Stimulated activated CD4-positive, alpha-beta T cell treated with anti-CD3 and anti-CD28 coated beads, Interleukin-1b, Interleukin-23, amount 100 ng/mL, for 48 hours (primary cell): ENCODE measurements at places on chromosomes 13 and 19.
A peak's percentile ranks its signal among the peaks of the same experiment; 100 is the strongest.

DNA sequence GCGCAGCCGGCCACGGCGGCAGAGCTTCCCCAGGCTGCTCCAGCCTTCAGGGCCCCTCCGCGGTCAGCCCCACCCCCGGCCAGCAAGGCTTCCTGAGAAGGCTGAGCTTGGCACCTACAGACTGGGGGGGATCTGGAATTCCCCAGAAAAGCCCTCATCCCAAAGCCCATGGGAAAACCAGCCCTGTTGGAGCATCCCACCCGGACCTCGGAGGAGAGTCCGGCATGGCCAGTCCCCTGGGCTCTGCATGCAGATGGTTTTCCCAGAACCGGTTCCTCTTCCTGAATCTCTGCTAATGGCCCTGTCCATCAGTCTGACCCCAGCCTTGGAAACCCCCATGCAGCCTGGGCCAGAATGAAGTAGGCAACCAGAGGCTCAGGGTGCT lies 10.3 kb downstream of the RASA3 start:
- no peak for DNase-seq

GRCh38 chr19:5086725-5087439 lies 118.0 kb downstream of the KDM4B start:
- no peak for DNase-seq

DNA sequence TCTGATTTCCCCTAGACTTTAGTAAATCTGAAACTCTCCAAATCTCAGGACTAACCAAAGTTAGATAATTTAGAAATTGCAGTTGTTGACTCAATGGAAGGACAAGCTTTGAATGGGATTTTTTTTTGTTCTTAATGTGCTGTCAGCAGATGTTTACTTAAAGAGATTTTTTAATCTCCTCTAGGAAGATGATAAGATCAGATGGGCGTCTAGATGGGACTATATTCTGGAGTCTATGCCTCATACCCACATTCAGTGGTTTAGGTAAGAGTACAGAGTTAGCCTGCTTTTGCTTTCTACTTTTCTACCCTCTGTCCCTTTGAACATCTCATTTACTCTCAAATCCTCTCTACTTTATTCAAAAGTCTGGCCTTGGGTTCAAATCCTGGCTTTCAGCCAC lies 39.3 kb downstream of the TM9SF2 start:
- no peak for DNase-seq

DNA sequence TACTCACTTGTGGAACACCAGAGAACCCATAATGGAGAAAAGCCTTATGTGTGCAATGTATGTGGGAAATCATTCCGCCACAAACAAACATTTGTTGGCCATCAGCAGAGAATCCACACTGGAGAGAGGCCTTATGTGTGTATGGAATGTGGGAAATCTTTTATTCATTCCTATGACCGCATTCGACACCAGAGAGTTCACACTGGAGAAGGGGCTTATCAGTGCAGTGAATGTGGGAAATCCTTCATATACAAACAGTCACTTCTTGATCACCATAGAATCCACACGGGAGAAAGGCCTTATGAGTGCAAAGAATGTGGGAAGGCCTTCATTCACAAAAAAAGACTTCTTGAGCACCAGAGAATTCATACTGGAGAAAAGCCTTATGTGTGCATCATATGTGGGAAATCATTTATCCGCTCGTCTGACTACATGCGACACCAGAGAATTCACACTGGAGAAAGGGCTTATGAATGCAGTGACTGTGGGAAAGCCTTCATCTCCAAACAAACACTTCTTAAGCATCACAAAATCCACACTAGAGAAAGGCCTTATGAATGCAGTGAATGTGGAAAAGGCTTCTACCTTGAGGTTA lies 10.9 kb downstream of the ZNF549 start:
- no peak for DNase-seq

GRCh38 chr13:84460989-84461388 lies 578.7 kb upstream of the SLITRK1 start:
- DNase-seq: no peak

GRCh38 chr13:48317511-48318376 lies 14.2 kb downstream of the RB1 start:
- no peak for DNase-seq

GRCh38 chr13:98237331-98237730 lies 60.3 kb upstream of the RNF113B start:
- no peak for DNase-seq

- DNase-seq: no peak
Measured at GRCh38 chr13:51828730-51829567, 16.0 kb downstream of the TMEM272 start.

DNA sequence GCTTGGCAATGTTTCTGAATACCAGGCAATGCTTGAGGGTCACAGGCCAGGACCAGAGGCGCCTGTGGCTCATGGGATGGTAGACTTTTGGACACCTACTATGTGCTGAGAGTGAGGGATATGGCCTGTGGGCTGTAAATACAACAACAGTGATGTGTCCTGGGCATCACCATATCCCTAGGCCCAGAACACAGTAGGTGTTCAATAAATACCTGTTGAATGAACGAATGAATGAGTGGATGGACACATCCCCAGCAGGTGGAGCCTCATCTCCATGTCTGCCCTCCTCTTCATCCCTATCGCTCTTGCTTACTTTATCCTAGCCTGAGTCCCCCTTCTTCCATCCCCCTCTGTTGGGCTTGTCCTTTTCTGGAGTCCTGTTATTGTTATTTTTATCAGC lies 16.5 kb upstream of the NANOS2 start:
- DNase-seq: no peak

DNA sequence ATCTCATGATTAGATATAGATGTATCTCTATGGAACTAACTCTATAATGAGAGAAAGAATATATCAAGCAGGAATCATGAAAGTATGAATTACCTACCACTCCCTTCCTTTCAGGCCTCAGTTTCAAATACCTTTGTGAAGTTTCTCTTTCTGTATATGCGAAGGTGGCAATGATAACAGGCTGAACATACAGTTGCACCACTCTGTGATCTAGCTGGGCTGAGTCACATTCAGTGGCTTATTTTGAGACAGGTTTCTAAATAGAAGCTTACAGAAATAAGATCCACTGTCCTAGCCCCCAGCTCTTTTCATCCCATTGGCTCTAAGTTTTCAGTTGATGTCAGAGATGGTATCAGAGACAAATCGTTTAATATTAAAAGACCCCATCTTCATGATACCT lies 662.0 kb downstream of the SLITRK1 start:
- DNase-seq: no peak

- no peak for DNase-seq
Measured at GRCh38 chr13:98937911-98938381, 39.9 kb downstream of the DOCK9 start.

DNA sequence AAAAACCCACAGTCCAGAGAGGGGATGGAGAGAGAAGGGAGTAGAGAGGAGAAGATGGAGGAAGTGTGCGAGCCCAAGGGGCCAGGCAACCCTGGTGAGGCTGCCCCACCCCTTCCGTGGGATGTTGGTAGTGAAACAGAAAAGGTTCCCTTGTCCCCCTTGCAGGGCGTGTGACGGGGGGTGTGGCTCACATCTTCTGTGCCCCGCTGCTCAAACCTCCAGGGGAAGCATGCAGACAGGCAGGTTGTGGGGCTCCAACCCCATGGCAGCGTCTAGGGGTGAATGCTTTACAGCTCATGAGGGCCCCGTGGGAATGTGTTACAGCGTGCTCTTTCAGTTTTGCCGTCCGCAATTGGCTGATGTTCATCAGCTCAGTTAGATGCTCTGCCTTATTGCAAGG lies 14.7 kb upstream of the EVI5L start:
- no peak for DNase-seq

- peak; percentile 48 for DNase-seq
Measured at GRCh38 chr19:48403606-48404005, 10.1 kb downstream of the GRIN2D start.

DNA sequence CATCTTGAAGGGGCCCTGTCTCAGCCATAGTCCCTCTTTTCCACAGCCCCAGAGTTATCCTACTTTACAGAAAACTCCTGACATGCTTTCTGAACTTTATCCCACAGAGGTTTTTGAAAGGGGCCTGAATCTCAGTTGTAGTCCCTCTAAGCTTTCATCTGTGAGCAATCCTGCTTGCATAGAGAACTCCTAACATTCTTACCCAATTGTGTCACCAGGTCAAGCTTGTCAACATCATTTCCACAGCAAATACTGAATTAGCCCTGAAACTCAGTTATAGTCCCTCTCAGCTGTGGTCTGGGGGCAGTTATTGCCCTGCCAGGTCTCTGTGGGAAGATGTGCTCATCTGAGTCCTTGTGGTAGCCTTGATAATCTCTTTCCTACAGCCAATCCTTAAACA lies 2190.3 kb upstream of the PCDH20 start:
- DNase-seq: no peak

DNA sequence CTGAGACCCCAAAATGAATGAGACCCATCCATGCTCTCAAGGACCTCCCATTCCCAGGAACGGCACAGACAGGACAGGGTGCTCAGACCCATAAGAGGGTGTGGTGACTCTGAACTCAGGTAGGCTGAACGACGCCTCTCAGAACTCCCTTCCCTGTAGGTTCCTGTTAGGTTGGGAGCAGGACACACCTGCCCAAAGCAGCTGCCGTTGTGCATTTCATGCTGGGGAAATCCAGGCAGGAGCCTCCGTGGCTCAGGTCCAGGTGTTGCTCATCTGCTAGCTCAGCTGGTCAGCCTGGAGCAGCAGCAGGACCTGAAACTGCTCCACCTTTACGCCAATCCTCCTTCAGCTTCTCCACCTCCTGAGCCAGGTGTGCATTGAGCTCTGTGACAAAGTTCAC lies 19.1 kb upstream of the TEX101 start:
- no peak for DNase-seq

- no peak for DNase-seq
Measured at GRCh38 chr19:41445575-41445974, 2.6 kb downstream of the ERICH4 start.

- DNase-seq: no peak
Measured at GRCh38 chr13:25347151-25347550, 24.6 kb upstream of the ATP8A2 start.

DNA sequence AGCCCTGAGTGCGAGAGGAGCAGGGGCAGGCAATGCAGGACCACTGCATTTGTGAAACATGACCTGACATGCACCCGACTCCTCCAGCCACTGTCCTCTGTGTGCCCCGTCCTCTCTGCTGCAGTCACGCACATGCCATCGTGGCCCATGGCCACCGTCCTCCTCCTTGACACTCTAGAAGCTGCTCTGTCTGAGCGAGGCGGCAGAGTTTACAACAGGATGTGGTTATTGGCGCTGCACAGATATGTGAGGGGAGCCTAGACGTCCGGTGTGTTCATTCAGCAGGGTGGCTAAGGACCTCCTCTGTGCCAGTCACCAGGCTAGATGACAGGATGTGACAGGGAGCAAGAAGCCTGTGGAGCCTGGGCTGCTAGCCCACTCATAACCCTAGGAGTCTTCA lies 277.8 kb downstream of the FOXO1 start:
- DNase-seq: peak; percentile 88

DNA sequence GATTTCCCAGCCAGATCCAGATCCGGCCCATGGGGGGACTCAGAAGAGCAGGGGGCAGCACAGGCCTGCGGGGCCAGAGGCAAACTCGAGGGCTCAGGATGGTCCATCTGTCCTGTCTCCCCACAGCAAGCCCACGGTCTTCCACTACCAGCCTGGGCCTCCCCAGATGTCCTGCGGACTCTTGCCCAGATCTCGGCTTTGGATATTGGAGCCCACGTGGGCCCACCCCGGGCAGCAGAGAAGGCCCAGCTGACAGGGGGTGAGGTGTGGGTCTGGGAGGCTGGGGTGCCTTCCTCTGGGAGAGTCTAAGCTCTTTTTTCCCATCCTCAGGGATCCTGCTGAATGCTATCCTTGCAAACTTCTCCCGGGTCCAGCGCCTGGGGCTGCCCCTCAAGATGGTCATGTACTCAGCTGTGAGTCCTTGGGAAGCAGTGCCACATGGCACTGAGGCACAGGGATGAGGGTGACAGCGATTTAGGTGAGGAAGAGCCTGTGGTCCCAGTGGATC lies 3.4 kb downstream of the ACP4 start:
- DNase-seq: no peak
